ENCODE measurements at places on chromosomes 16 and 17. TPM values are rescaled to one million over a fixed set of nuclear protein-coding genes. Genes with fewer than 3 reads are reported as not detected.

Gene KRTAP1-1
- not detected for total RNA-seq

Gene EVPLL
- total RNA-seq = not detected

Gene LRRC37B
- 4.2 TPM for total RNA-seq

Gene SHISA9
- not detected for total RNA-seq

Gene CDH13
- total RNA-seq = 94.5 TPM

Gene CES1
- not detected for total RNA-seq

Gene ZNF598
- 18.2 TPM for total RNA-seq

Gene STAT5B
- 32.2 TPM for total RNA-seq

Measured in epithelial cell of umbilical artery (primary cell).